ENCODE measurements at places on chromosomes 13 and 19.
A peak's percentile ranks its signal among the peaks of the same experiment; 100 is the strongest.

- peak; percentile 29 for DNase-seq
Measured at GRCh38 chr19:29211562-29212355, 1.2 kb downstream of the UQCRFS1 start.

DNA sequence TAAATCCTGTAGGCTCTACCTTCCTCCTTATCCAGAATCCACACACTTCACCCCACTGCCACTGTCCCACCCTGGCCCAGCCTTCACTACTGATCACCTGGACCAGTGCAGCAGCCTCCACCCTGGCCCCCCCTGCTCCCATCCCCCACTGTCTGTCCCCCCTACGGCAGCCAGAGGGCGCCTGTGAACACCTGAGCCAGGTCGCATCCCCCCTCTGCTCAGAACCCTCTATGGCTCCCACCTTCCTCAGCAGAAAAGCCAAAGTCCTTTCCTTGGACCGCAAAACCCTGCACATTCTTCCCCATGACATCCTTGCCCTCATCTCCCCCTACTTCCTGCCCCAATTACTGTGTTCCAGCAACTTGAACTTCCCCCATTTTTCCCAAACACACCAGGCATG is 20.6 kb downstream of the ELAVL3 start:
- no peak for DNase-seq

GRCh38 chr13:51959773-51960172 is 51.5 kb downstream of the ATP7B start:
- no peak for DNase-seq

DNA sequence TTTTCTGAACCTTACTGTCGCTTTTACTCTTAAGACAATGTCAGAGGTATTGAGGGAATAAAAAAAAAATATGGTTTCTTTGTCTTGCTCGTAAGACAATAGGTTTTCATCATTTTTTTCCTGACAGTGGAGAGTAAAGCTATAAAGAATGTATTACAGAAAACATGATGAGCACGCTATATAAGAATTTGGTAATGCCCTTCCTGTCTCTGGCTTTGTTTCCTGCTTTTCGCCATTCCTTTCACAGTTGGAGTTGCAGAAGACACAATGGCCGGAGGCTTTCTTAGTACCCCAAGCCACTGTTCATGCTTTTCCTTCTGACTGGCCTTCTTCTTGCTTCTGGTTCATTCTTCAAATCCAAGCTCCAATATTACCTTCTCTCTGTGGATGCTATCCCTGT is 101.0 kb upstream of the DACH1 start:
- peak; percentile 57 for DNase-seq

GRCh38 chr19:43470288-43470687 is 4.9 kb upstream of the LYPD3 start:
- peak; percentile 87 for DNase-seq

- DNase-seq = no peak
Measured at GRCh38 chr19:7705387-7706187, 3.7 kb upstream of the FCER2 start.

DNA sequence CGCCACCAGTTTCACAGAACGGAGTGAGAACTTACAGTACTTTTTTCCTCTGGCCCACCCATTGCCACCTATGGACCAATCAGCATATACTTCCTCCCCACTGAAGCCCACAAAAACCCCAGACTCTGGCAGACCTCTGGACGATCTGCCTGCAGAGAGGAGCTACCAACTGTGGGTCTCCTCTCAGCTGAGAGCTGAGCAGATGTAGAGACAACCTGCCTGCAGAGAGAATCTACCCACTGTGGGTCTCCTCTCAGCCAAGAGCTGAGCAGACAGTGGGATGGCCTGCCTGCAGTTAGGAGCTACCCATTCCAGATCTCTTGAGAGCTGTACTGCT is 69.7 kb downstream of the PIBF1 start:
- no peak for DNase-seq

- DNase-seq = peak; percentile 18
Measured at GRCh38 chr13:114067381-114067885, 65.0 kb downstream of the RASA3 start.

- DNase-seq = peak; percentile 10
Measured at GRCh38 chr13:47718556-47718955, 282.5 kb downstream of the SUCLA2 start.

DNA sequence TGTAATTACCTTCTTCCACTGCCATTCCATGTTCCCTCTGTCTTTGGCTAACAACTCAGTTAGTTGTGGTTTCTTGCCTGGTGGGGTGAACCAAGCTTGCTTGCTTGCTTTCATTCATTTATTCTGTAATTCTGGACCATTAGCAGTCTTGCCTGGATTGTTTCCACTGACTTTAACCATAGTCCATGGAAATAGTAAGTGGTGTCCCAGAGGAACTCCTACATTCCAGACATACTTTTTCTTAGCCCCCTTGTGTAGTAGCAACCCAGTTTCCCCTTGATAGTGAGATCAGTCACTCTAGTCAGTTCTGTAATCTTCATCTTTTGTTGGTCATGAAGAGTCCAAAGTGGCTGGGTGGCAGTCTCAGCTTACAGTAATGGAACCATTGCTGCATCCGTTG is 23.2 kb downstream of the PDS5B start:
- DNase-seq = no peak
